ENCODE measurements at places on chromosomes 12 and 14.

- DNase-seq = no peak
Observed at GRCh38 chr14:68784226-68784910, 8.5 kb downstream of the ZFP36L1 start.

DNA sequence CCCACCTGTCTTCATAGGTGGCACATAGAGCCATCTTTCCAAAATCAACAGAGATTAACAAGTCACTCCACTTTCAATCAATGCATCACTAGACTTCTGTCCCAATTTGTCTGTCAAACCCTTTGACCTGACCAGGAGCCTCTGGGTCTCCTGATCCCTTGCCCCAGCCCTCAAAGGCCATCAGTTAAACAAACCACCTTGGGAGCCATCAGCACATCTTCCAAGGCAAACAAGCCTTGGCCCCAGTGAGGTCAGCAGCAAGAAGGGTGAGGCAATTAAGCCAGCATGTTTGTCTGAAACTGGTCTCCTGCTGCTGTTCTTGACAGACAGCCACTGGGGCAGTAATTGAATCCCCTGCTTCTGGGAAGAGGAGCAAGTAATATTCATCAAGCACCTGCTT lies 742.8 kb upstream of the TBX3 start:
- no peak for DNase-seq

GRCh38 chr12:131702573-131702877 lies 8.4 kb upstream of the SFSWAP start:
- DNase-seq = no peak

DNA sequence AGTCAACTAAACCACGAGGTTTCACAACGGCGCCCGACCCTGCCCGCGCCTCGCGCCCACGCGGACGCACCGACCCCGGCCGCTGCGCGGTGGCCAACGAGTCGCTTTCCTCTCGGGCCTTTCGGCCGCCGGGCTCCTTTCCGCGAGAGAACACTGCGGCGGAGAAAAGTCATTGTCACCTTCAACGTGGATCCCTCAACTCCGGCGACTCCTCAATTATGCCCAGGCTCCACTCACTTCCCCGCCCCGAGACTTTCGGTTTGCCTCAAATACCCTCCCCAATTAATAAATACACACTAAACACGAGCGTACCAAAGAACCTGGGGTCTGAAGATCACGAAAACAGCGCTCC lies 450 bp downstream of the SINHCAF start:
- peak; percentile 85 for DNase-seq

DNA sequence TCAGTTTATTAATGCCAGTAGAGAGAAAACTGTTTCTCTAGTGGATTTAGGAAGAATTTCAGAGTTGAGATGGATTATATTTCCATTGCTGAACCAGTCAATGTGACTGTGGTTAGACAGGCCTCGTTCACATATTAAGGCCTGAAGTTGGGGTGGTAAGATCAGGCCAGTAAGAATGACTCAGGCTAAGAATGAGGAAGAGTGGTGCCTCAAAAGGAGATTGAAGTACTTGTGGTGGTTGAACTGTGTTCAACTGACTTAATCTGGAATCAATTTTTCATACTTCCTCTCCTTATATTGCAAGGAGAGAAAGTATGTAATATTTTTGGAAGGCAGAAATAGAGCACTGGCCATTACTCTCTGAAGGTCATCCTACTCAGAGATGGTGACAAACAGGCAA lies 37.8 kb upstream of the ATF7IP start:
- DNase-seq = no peak

GRCh38 chr14:99267837-99268781 lies 3.9 kb downstream of the BCL11B start:
- no peak for DNase-seq

- no peak for DNase-seq
Observed at GRCh38 chr12:49489720-49490119, 49.1 kb upstream of the KCNH3 start.

DNA sequence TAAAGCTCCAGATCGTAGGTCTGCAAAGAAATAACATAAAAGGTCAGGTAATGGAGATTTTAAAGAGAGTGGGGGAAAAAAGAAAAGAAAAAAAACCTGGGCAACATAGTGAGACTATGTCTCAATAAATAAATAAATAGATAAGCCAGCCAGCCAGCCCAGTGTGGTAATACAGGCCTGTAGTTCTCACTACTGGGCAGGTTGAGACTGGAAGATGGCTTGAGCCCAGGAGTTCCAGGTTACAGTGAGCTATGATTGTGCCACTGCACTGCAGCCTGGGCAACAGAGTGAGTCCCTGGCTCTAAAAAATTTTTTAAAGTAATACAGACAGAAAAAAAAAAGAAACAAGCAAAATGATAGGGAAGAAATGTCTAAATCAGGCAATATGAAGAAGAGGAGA lies 43.2 kb upstream of the BBS10 start:
- no peak for DNase-seq

GRCh38 chr12:120078868-120079267 lies 37.7 kb downstream of the RAB35 start:
- DNase-seq = no peak

DNA sequence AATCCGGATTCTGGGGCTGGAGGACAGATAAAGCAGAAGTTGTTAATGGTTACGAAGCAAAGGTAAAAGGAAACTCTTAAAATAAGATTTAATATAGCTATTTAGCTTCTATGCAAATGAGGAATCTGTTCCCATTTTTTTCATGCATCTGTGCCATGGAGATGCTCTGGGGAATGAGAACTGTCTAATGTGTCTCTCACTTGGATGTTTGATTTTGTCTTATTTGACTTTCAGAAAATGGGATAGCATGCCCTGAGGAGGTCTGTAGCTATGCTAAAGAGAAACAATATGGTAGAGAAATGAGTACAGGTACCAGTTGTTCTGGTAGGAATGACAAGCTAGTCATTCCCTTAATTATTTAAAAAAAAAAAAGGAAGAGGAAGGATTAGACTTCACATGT lies 24.3 kb downstream of the C12orf76 start:
- no peak for DNase-seq

All from osteocyte (in vitro differentiated cells).